Stimulated activated CD4-positive, alpha-beta T cell treated with anti-CD3 and anti-CD28 coated beads, TNF-alpha, amount 100 ng/mL, for 1 hour (primary cell): ENCODE measurements at places on chromosomes 13 and 19.

DNA sequence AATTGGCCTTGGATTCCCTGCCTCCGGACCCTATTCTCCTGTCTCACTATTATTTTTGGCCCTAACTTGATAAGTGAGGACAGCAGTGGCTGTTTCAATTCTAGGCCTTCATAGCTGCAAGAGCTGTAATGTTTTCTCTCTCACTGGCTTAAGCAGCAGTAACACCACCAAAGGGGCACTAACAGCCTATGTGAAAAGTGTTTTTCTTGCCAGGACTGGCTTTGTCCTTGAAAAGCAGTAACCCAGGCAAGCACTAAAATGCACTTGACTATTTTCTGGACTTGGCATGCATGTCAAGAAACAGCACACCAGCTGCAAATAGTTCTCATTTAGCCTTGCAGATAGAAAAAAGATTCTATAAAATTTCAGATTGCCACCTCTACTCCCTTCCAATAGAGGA, 9.3 kb upstream of the FBXL3 start:
- no peak for DNase-seq

DNA sequence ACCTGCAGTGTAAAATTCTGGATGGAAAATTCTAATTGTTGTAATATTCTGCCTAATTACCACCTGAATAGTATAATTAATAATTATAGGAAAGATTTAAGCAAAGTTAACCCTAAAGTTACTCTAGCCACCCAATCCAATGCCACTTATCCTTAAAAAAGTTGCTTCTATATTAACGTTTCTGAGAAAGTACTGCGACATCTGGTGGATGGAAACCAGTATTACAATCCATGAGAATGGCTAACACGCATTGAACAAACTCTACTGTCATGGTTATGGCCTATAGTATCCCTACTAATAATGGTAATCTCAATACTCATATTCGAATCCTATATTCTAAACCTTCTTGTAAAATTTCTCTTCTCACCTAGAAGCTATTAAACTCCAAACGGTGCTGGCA, 1551.8 kb downstream of the SLITRK1 start:
- DNase-seq = no peak

GRCh38 chr19:9323557-9323918, 441 bp upstream of the ZNF559 start:
- DNase-seq = no peak

DNA sequence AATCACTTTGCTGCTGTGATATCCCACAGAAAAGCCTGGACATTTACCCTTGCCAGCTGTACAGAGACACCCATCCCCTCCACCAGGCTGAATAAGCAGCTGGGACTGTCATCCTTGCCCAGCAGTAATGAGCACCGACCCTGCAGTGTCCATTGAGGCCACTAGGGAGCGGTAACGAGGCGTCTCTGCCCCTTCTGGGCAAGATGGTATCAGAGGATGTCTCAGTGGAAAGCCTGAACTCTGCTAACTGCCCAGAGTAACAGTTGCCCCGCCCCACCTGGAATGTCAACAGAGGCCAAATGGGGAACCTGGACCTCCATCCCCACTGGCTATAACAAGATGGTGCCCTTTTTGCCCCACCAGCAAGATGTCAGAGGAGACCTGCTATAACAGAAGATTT, 22.8 kb upstream of the CEACAM20 start:
- no peak for DNase-seq

DNA sequence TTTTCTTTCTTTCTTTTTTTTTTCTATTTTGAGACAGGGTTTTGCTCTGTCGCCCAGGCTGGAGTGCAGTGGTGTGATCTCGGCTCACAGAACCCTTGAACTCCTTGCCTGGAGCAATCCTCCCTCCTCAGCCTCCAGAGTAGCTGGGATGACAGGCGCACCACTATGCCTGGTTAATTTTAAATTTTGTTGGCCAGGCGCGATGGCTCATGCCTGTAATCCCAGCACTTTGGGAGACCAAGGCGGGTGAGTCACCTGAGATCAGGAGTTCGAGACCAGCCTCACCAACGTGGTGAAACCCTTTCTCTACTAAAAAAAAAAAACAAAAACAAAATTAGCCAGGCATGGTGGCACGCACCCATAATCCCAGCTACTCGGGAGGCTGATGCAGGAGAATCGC, 8.7 kb upstream of the SBNO2 start:
- DNase-seq = no peak

DNA sequence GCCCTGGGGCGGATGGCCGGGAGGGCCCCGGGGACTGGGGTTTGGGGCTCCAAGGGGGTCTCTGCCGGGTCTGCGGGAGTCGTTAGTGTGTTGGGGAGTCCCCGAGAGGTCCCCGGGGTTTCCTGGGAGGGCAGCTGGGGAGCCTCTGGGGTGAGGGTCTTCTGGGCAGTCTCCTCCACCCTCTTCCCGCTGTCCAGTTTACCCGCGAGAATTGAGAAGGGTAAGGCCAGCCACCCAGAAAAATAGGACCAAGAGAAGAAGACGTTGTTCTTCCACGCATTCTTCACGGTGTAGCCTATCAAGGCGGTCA, 1.0 kb upstream of the ETFB start:
- DNase-seq = no peak
